SHP77 (cell line): ENCODE measurements at places on chromosomes 6 and 20.

- no peak for DNase-seq
These were observed 113.0 kb downstream of the EDN3 start for GRCh38 chr20:59413326-59413865.

- DNase-seq, result no peak
These were observed 26.4 kb downstream of the EPB41L2 start for GRCh38 chr6:131036601-131037000.

GRCh38 chr20:57138198-57138995 lies 128.0 kb downstream of the BMP7 start:
- DNase-seq, result no peak

- no peak for DNase-seq
These were observed 150.4 kb upstream of the QKI start for GRCh38 chr6:163263998-163264661.

- no peak for DNase-seq
These were observed 159.8 kb downstream of the AKAP7 start for GRCh38 chr6:131295081-131295480.

DNA sequence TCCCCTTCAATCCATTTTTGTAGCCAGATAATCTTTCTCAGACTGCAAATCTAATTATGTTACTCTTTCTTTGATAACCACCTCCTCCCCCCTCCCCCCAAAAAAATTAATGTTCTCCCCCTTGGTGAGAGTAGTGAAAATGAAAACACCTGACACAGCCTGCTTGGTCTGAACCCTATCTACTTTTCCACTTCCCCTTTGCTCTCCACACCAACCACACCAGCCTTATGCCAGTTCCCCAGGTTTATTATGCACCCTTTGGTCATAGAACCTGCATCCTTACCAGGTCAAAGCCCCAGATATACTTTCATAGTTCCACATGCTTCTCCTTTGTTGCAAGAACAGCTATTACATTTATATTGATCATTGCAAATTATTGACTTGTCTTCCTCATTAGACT lies 19.4 kb downstream of the PFDN4 start:
- DNase-seq, result no peak
